ENCODE measurements at places on chromosomes 2 and 18.

DNA sequence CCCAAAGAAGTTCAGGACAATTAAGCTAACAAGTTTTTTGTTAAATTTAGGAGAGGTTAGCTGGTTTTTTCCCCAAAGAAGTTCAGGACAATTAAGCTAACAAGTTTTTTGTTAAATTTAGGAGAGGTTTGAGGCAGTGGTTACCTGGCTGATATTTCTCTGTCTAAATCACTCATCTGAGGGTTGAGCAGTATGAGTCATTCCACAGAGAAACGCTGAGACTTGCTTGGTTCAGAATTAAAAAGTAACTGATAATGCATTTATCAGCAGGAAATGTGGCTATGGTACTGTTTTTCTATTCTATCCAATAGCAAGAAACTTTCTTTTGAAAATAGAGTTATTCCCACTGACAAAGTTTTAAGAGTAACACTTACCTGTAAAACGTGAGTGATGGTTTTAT is 22.8 kb upstream of the KIDINS220 start:
- no peak for DNase-seq

DNA sequence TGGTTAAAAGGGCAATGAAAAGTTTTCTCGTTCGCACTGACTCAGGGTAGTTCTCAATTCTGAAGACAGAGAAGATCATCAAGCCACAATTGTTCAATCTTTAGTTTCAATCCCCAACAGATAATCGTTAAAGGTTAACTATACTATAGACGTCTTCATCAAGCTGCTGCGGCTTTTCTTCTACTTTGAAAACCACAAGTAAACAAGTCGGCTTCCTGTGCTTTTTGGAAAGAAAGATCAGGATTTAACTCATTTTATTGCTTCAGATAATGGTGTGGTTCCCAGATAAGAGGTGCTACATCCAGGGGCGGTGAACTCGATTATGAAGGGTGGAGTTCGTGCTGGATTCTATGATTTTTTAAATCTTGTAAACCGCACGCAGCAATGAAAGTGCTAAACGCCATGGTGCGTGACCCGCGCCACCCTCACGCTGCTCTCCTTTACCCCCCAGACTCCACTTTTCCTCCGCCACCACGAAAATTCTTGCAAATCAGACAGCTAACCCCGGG is 545 bp upstream of the CDCA7 start:
- DNase-seq = peak; percentile 28

- DNase-seq = no peak
Observed at GRCh38 chr2:187299122-187299906, 148.7 kb downstream of the CALCRL start.

GRCh38 chr2:19359456-19359855 is 1.0 kb upstream of the OSR1 start:
- no peak for DNase-seq

DNA sequence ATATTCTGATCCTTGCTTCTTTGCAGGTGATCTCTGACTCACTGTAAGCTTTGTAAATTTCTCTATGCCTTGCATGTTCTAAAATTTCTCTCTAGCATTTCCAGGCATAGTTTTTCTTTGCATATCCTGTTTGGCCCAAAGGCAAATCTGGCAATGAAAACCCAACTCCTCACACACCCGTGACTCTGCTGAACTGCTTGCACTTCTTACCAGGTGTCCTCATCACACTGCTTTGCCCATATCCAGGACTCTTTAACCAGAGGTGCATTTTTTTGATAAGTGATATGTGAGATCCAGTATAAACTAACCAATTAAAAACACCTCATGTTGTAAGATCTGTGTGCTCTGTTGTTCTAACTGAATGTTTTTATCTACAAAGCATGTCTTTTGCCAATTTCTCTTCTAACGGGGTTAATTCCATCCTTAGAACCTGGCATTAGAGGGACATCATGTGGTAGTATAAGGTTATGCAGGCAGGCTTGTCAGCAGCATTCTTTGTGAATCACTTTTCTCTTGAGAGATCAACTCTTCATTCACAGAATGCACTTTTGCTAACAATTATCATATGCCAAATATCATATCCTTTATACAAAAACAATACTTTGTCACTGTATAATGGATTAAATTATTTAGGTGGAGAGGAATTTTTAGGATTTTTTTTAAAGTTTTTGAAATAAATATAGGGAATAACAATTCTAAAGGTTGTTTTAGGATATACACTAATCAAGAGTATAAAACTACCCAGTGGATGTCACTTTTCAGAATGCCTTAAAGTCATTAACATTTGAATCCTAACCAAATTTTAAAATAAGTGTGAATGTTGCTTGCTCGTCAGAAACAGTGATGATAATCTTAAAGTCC is 20.8 kb upstream of the TMX3 start:
- peak; percentile 72 for DNase-seq

GRCh38 chr2:67032076-67032475 is 365.1 kb upstream of the ETAA1 start:
- no peak for DNase-seq

DNA sequence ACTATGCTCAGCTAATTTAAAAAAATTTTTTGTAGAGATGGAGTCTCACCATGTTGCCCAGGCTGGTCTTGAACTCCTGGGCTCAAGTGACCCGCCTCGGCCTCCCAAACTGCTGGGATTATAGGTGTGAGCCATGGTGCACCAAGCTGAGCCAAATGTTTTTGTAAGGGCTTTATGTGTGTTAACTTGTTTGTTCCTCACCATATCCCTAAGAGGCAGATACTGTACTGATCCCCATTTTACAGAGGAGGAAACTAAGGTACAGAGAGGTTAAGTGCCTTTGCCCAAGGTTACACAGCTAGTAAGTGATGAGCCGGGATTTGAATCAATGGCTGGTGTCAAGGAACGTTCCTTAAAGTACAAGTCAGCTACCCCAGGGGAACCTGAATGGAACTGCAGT is 85.3 kb upstream of the KLF7 start:
- DNase-seq = no peak

DNA sequence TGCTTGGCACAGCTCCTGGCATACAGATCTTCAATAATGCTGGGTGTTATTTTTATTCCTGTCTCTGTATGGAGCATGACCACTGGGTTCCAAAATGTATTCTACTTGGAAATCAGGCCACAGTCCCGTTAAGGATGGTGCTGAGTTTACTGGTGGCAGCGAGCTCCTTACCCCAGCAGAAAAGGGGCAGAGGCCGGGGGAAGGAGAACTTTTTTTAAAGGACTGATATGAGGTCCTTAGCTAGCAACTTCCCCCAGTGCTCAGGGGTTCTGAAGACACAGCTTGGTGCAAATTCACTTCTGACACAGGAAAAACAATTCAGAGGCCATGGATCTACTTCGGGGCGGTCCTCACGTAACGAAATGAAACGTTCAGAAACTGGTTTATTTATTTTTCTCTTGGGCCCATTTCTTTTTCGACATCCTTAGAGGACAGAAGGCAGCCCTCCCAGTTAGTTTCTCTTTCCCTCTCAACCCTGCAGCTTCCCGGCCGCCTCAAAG is 872 bp downstream of the RDH14 start:
- DNase-seq = no peak

Measured in SK-N-MC (cell line).